ENCODE measurements at places on chromosomes 12 and 14. TPM values are rescaled to one million over a fixed set of nuclear protein-coding genes. Genes with fewer than 3 reads are reported as not detected.

IL26 gene
- polyA plus RNA-seq = not detected

LGR5 gene
- 0.31 TPM for polyA plus RNA-seq

RCOR1 gene
- 17.2 TPM for polyA plus RNA-seq

RFX4 gene
- polyA plus RNA-seq = not detected

DNA sequence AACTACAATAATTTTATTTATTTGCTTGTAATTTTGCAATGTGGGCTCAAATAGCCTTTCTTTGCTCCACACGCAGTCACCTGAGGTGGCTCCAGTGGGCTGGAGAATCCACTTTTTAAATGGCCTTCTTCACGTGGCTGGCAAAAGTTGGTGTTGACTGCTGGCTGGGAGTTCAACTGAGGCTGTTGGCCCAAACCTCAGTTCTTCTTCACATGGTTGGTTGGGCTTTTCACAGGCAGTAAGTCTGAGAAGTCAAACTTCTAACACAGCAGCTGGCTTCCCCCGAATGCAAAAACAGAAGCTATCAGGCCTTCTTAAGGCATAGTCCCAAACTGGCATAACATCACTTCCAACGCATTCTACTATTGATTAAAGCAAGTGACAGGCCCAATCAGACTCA lies 2.1 kb upstream of the OXA1L start:
- no peaks in the 10 kb centered on the region for H3K27me3 ChIP-seq
- H3K4me1 ChIP-seq = peaks cover 2% of the 10 kb centered on the region
- no peak overlapping the region for H3K4me3 ChIP-seq
- DNase-seq = no peak

DNA sequence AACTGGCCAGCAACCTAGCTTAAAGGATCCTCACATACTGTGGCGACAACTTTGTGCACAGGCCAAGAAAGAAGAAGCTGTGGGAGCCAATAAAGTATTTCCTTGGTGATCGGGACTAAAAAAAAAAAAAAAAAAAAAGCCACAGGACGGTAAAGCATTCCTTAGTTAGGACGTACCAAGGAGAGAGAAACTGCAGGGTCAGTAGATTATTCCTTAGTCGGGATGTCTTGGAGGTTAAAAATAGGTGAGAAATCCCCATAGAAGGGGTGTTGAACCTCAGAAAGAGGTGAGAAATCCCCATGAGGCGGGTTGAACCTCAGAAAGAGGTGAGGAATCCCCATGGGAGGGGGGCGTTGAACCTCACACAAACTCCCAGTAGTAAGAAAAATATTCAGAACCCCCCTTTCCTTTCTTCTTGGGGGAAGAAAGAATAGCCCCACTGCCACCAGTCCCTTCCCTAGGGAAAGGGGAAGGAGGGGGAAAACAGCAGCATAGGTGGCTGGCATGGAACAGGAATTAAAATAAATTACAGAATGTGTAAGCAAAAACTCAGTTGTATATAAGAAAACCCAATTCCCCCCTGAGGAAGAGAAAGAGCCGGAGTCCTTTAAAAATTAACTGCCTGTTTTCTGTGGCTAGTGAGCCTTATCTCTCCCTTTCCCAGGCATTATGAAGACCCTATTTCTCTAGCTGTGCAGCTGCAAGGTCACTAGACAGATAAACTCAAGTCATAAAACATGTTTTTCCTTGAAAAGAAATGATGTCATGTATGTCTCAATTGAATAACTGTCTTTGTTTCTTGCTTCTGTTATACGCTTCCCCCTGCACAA lies 26.8 kb downstream of the KLRK1 start:
- no peaks in the 10 kb centered on the region for H3K36me3 ChIP-seq
- peak overlapping the region; percentile 91 for H3K27ac ChIP-seq
- DNase-seq = no peak
- no peaks in the 10 kb centered on the region for H3K27me3 ChIP-seq
- H3K4me1 ChIP-seq = peaks cover 11% of the 10 kb centered on the region

DNA sequence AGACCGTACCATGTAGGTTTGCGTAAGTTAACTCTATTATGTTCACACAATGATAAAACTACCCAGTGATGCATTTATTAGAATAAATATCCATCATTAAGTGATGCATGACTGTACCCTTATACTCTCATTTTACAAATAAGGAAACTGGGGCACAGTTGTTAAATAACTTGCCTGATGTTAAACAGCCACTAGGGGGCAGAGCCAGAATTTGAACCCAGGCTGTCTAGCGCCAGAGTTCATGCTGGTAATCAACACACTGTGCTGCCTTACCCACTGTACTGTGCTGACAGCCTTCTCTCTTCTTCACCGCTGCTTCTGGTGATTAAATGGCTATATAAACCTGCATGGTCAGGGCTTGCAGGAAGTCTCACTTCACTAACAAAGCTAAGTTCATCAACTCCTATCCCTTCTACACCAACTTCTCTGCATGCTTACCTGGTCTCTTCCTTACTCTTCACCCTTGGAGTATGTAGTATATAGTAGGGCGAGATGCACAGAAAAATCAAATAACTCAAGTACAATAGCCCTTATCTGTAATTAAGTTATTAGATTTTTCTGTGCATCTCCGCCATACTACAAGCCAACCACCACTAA lies 43.6 kb upstream of the APPL2 start:
- no peak overlapping the region for H3K27ac ChIP-seq
- H3K4me1 ChIP-seq = no peaks in the 10 kb centered on the region
- H3K27me3 ChIP-seq = no peaks in the 10 kb centered on the region

DNA sequence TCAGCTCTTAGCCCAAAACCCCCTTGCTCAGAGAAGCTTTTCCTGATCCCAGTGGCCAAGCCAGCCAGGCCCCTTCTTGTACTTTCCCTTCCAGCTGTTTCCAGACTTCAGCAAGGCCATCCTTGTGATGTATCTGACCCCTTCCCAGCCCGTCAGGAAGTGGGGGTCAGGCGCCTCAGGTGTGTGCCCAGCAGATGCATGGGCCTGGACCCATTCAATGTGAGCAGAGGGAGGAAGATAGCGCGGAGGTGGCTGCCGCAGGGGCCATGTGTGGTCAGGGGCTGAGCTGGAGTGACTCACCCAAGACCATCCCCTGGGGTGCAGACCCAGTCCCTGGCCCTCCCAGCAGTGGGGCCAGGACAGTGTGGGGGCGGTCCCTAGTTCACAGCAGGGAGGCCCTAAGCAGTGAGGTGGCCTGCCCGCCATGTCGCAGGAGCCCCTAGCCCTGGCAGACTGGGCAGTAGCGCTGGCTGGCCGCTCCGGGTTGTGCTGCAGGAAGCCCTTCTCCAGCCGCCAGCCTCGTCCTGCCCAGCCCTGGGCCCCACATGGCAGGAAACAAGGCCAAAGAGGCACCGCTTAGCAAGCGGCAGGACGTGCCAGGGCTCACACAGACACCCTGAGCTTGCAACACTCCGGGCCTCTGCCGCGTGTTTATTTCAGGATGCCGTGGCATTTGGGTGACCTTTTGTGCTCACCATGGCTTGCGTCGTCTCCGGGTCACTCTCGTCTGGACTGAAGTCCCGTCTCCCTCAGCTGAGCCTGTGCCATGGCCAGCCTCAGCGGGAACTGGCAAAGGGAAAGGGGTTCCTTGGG lies 12.0 kb downstream of the ADSS1 start:
- no peak overlapping the region for H3K27ac ChIP-seq
- no peaks in the 10 kb centered on the region for H3K27me3 ChIP-seq
- H3K4me3 ChIP-seq = no peak overlapping the region
- no peaks in the 10 kb centered on the region for H3K4me1 ChIP-seq
- no peak for DNase-seq
- H3K36me3 ChIP-seq = no peaks in the 10 kb centered on the region
